ENCODE measurements at places on chromosomes 1 and 21. TPM values are rescaled to one million over a fixed set of nuclear protein-coding genes. Genes with fewer than 3 reads are reported as not detected.

GRCh38 chr21:32481875-32482408 lies 69.4 kb downstream of the EVA1C start:
- H3K27me3 ChIP-seq = no peaks in the 10 kb centered on the region
- H3K36me3 ChIP-seq = no peaks in the 10 kb centered on the region
- peaks cover 22% of the 10 kb centered on the region for H3K4me1 ChIP-seq
- H3K27ac ChIP-seq = no peak overlapping the region
- no peak overlapping the region for H3K4me3 ChIP-seq
- no peak for DNase-seq

DNA sequence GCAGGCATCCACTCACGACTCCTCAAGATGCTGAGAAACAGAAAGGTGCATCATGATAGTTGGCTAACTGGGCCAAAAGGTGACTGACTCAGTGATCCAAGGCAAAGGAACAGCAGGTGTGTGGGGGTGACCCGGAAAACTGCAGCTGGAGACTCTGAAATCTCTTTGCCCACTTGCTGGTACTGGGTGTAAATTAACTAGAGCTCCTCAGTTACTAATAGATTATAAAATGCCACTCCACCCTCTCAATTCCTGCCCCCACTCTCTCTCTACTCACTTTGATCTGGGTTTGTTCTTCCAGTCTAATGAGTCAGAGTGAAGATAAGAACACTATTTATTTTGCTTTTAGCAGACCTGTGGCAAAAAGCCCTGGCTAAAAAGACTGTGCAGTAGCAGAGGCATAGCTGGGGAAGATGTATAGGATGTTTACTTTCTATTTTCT lies 7.2 kb upstream of the PIGC start:
- peaks cover 5% of the 10 kb centered on the region for H3K4me1 ChIP-seq
- no peaks in the 10 kb centered on the region for H3K36me3 ChIP-seq
- no peak overlapping the region for H3K27ac ChIP-seq
- DNase-seq = no peak

DNA sequence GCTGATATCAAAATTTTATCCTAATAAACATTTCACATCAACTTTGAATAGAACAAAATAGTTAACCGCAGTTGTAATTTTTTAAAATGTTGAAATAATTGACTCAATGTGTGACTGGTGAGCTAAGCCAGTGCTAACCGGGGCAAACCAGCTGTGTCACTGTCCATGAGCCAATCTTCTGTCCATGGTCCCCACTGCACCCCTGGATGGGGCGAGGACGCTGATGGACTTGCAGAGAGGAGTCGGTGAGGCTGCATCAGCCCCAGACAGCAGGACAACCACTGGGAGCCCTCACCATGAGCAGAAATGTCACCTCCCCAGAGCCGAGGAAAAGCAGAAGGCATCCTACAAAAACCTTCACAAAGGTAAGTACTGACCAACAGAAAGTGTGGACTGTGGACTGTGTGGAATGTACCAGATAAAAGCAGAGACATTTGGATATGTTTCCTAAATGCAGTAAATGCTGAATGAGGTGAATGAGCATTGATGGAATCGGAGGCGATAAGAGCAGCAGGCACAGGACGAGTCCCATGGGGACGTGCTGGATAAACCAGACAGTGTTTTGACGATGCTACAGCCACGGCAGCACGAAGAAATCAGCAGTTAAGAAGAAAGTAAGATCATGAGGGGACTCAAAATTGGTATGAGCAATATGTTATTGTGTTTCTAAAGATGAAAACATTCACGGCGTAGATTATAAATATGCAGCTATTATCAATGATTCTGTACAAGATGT lies 115.0 kb upstream of the BACE2 start:
- no peaks in the 10 kb centered on the region for H3K36me3 ChIP-seq
- H3K4me3 ChIP-seq = no peak overlapping the region
- no peak overlapping the region for H3K27ac ChIP-seq
- H3K4me1 ChIP-seq = peaks cover 4% of the 10 kb centered on the region

- no peak overlapping the region for H3K4me3 ChIP-seq
- peak; percentile 93 for DNase-seq
- no peaks in the 10 kb centered on the region for H3K36me3 ChIP-seq
- no peak overlapping the region for H3K27ac ChIP-seq
These were observed 7.3 kb upstream of the CTRC start for GRCh38 chr1:15430787-15431570.

GRCh38 chr21:37783016-37783415 lies 133.2 kb downstream of the KCNJ6 start:
- H3K27ac ChIP-seq = no peak overlapping the region
- H3K27me3 ChIP-seq = peaks cover 3% of the 10 kb centered on the region
- no peaks in the 10 kb centered on the region for H3K4me1 ChIP-seq
- no peak overlapping the region for H3K4me3 ChIP-seq

- H3K27ac ChIP-seq = no peak overlapping the region
- no peak overlapping the region for H3K4me3 ChIP-seq
- peak; percentile 71 for DNase-seq
- peaks cover 5% of the 10 kb centered on the region for H3K36me3 ChIP-seq
These were observed 257.2 kb downstream of the MRPL39 start for GRCh38 chr21:25350056-25350455.

DNA sequence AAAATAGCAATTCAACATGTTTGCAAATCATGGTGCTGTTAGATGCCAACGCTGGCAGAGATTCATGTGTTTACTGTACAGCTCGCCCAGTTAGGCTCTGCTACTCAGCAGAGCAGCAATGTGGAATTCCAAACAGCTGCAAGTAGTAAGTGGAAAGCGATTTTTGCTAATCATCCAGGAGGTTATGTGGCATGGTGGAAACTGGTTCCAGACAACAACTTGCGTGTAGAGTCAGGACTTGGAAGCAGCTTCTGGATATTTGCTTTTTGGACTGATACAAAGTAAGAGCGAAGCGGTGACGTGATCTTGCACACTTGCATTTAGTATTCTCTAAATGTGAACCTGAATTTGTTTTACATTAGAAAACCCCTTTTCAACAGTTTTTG lies 27.1 kb upstream of the HHAT start:
- no peaks in the 10 kb centered on the region for H3K27me3 ChIP-seq
- H3K4me3 ChIP-seq = no peak overlapping the region
- no peak overlapping the region for H3K27ac ChIP-seq
- peaks cover 24% of the 10 kb centered on the region for H3K4me1 ChIP-seq
- H3K36me3 ChIP-seq = no peaks in the 10 kb centered on the region
- DNase-seq = no peak

- DNase-seq = no peak
- H3K27ac ChIP-seq = no peak overlapping the region
- H3K27me3 ChIP-seq = peaks cover 42% of the 10 kb centered on the region
- H3K36me3 ChIP-seq = no peaks in the 10 kb centered on the region
- peaks cover 4% of the 10 kb centered on the region for H3K4me1 ChIP-seq
- peak overlapping the region; percentile 90 for H3K4me3 ChIP-seq
These were observed 46.4 kb downstream of the MRPL39 start for GRCh38 chr21:25560891-25561290.

GRCh38 chr1:39104158-39105060 lies 78.3 kb downstream of the NDUFS5 start:
- peaks cover 34% of the 10 kb centered on the region for H3K4me1 ChIP-seq
- peak overlapping the region; percentile 71 for H3K4me3 ChIP-seq
- peak overlapping the region; percentile 95 for H3K27ac ChIP-seq
- no peaks in the 10 kb centered on the region for H3K27me3 ChIP-seq
- peak; percentile 55 for DNase-seq

DNA sequence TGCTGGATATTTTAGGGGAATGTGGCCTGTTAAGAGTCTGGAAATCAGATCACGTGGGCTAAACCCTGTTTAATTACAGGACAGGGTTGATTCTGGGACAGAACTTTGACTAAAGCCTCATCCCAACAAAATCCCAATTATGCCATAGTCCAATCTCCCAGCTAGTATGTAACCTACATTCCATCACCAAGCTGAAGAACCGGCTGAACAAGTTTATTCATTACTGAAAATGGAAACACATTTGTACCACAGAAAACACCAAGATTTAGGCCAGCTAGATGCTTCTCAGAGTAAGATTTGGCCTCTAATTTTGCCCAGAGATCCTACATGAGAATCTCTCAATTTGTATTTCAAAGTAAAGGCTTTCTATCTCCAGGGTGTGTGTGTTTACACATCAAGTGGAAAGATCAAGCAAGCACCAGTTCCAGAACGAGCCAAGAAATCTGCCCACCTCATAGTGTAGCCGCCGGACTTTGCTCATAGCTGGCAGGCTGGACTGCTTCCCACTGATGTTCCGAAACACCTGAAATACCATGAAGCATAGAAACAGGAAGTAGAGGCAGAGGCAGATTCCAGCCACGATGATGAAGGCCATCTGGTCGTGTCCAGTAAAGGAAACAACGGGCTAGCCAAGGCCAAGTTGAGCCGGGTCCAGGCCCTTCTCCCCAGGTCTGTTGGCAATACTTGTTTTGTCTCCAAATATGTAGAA lies 86.8 kb downstream of the WLS start:
- no peaks in the 10 kb centered on the region for H3K27me3 ChIP-seq
- H3K27ac ChIP-seq = no peak overlapping the region
- no peaks in the 10 kb centered on the region for H3K36me3 ChIP-seq
- DNase-seq = no peak
- H3K4me1 ChIP-seq = peaks cover 41% of the 10 kb centered on the region

DNA sequence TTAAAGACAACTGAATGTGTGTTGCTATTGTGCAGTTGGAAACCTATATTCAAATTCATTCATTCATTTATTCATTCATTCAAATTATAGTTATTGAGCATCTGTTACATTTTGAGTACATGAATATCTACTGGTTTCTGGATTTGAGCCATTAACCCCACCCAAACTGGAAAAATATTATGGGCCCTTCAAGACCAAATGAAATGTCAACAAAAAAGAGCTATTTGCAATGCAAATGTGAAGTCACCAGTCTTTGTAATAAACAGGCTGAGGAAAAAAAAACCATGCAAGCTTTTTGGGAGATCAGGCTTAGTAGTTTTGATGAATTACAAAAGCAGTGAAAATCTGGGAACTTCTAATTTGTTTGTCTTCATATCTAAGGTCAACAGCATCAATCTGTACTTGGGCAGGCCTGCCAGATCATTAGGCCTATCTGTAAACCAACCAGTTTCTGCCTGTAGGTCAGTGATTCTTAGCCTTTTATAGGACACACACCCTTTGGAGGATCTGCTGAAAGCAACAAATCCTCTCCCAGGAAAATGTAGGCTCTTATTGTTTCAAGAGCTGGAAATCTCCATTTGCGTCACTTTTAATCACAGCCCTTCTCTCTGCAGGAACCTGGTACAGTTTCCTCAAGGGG lies 134.7 kb downstream of the FAM78B start:
- H3K4me3 ChIP-seq = no peak overlapping the region
- no peak overlapping the region for H3K27ac ChIP-seq
- no peak for DNase-seq
- H3K27me3 ChIP-seq = no peaks in the 10 kb centered on the region
- no peaks in the 10 kb centered on the region for H3K36me3 ChIP-seq

DNA sequence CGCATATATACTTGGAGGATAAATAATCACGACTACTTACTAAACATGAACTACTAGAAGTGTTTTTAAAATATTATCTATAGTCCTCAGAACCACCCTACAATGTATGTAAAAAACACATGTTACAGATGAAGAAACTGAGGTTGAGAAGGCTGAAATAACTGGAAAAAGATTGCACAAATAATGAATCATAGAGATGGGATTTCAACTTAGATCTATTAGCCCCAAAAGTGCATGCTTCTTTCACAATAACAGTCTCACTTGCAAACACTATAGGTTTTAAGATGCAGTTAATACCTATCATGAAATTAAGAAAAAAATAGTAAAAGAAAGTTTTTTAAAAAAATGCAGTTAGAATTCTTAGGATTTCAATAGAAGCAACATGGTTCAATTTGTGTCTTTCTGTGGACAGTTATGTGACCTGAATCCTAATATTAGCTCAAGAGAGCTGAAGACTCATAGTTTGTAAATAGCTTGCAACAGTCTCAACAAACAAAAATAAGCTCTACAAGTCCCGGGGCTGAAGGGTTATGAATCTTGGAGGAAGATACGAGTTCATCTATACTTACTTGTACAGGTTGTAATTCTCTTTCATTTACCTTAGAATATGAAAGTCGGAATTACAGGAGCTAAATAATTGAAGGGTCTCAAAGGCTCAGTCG lies 58.6 kb upstream of the NTPCR start:
- H3K4me3 ChIP-seq = no peak overlapping the region
- no peak overlapping the region for H3K27ac ChIP-seq
- DNase-seq = no peak

GRCh38 chr1:108314815-108315214 lies 70.9 kb upstream of the NBPF4 start:
- DNase-seq = no peak
- H3K4me1 ChIP-seq = no peaks in the 10 kb centered on the region
- no peak overlapping the region for H3K27ac ChIP-seq
- H3K4me3 ChIP-seq = no peak overlapping the region
- H3K36me3 ChIP-seq = no peaks in the 10 kb centered on the region

The MCOLN2 gene
- 3.8 TPM for total RNA-seq

The ZSCAN20 gene
- 3.7 TPM for total RNA-seq

The ZNF672 gene
- total RNA-seq = 34.6 TPM

The KIAA0040 gene
- 15.0 TPM for total RNA-seq

The DYNLT4 gene
- 0.57 TPM for total RNA-seq

The PLEKHA6 gene
- 9.2 TPM for total RNA-seq

The THRAP3 gene
- 160 TPM for total RNA-seq

The DEGS1 gene
- 30.2 TPM for total RNA-seq

The HES5 gene
- 0.21 TPM for total RNA-seq
